Colonic mucosa (tissue), 4 donors: ENCODE measurements at places on chromosomes 1 and 21. TPM values are rescaled to one million over a fixed set of nuclear protein-coding genes. Genes with fewer than 3 reads are reported as not detected.
A peak's percentile ranks its signal among the peaks of the same experiment; 100 is the strongest.

The FAM229A gene
- total RNA-seq: 8.0 TPM

DNA sequence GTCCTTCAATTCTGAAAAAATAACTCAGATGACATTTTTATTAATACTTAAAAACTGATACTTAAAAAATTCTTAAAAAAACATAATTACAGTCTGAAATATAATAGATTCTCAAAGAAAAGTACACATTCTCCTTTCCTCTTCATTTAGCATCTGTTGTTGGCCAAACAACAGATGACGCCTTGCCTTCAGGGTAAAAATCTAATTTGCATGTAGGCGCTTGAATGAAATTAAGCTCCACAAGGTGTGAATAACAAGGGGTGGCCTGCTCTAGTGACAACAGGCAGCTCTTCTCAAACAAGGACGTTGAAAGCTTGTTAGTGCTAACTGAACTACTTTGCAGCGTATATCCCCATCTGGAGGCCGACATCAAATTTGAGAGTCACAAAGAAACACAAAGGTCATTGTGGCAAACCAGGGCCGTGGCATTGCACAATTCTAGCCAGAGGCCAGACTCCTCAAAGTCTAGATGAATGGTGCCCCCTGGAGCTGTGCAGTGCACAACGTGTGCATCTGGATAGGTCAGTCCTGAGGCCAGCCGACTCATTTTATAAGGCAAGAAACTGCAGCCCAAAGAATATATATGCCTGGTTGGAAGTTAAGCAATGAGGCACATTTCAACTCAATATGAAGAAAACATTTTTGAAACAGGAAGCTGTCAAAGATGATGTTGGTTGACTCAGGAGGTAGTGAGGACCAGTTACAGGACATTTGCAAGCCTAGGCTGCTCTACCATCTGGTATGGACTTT is 459.2 kb upstream of the RUNX1 start:
- peak; percentile 54 for DNase-seq

DNA sequence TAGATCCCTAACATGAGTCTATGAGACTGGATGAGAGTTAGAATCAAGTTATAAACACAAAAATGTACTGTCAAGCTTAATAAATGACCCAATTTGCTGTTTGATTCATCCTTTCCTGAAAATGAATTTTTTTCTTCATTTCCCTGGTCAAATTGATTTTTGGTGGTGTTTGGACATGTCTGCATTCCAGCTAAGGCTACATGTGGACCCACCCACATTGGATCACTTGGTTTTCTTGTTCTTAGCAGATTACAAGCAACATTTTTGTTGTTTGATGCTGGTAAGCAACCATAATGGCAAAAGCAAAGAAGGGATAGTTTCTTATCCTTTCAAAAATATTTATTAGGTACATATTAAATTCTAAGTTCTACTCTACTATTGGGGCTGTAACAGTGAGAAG is 181.1 kb downstream of the NEK7 start:
- DNase-seq: no peak

GRCh38 chr1:111850109-111850508 is 94.4 kb downstream of the DDX20 start:
- DNase-seq: no peak

GRCh38 chr21:27359141-27359540 is 392.3 kb upstream of the ADAMTS5 start:
- DNase-seq: no peak

The TTC39A gene
- total RNA-seq: 148 TPM

The FBXO2 gene
- total RNA-seq: 1.2 TPM

The PPP1R15B gene
- total RNA-seq: 79.6 TPM

The CHIA gene
- total RNA-seq: not detected

The RPTN gene
- not detected for total RNA-seq

The AIRE gene
- total RNA-seq: not detected

- peak; percentile 76 for DNase-seq
Observed at GRCh38 chr1:223683586-223684487, 18.3 kb upstream of the CAPN8 start.

The KCNJ15 gene
- 0.17 TPM for total RNA-seq

- DNase-seq: peak; percentile 68
Observed at GRCh38 chr1:230728710-230729392, 14.9 kb upstream of the AGT start.

- DNase-seq: no peak
Observed at GRCh38 chr1:228987286-228987685, 252.0 kb downstream of the RHOU start.
